ENCODE measurements at places on chromosomes 1 and 21. TPM values are rescaled to one million over a fixed set of nuclear protein-coding genes. Genes with fewer than 3 reads are reported as not detected.

CRYBG2 gene
- total RNA-seq: 0.27 TPM

CR2 gene
- total RNA-seq: 34.1 TPM

OMA1 gene
- total RNA-seq: 47.8 TPM

TDRD10 gene
- total RNA-seq: not detected

S100A14 gene
- not detected for total RNA-seq

KCNK2 gene
- total RNA-seq: not detected

SPRR3 gene
- not detected for total RNA-seq

SLC25A34 gene
- total RNA-seq: 3.8 TPM

ZNF436 gene
- total RNA-seq: 5.6 TPM

MMEL1 gene
- not detected for total RNA-seq

HJV gene
- not detected for total RNA-seq

TCEANC2 gene
- total RNA-seq: 8.1 TPM

HSD3B2 gene
- total RNA-seq: not detected

CELA2B gene
- total RNA-seq: not detected

ITLN2 gene
- total RNA-seq: not detected

KRTAP11-1 gene
- not detected for total RNA-seq

RNF220 gene
- total RNA-seq: 103 TPM

ECM1 gene
- total RNA-seq: 1.7 TPM

PPIH gene
- 64.1 TPM for total RNA-seq

UBE2J2 gene
- 79.2 TPM for total RNA-seq

CLDN17 gene
- total RNA-seq: not detected

LDLRAD2 gene
- total RNA-seq: 0.64 TPM

TMPRSS2 gene
- total RNA-seq: not detected

SLC1A7 gene
- total RNA-seq: not detected

BACE2 gene
- 13.0 TPM for total RNA-seq

EDARADD gene
- total RNA-seq: not detected

KCNE2 gene
- not detected for total RNA-seq

PER3 gene
- total RNA-seq: 3.3 TPM

ARHGAP30 gene
- total RNA-seq: 158 TPM

SCAMP3 gene
- total RNA-seq: 71.8 TPM

MYCL gene
- 0.10 TPM for total RNA-seq

ATP5PB gene
- total RNA-seq: 229 TPM

CDA gene
- total RNA-seq: not detected

FOXD2 gene
- total RNA-seq: 0.20 TPM

TNFRSF25 gene
- 2.5 TPM for total RNA-seq

TPR gene
- 125 TPM for total RNA-seq

RBM34 gene
- total RNA-seq: 122 TPM

HAPLN2 gene
- total RNA-seq: not detected

FCRLA gene
- total RNA-seq: 175 TPM

TRIM46 gene
- total RNA-seq: 1.9 TPM

CHI3L2 gene
- total RNA-seq: 23.6 TPM

Data from activated B cell treated with CpG ODN at 0.5 μM for 24 hours (primary cell).